ENCODE measurements at places on chromosomes 2 and 18. TPM values are rescaled to one million over a fixed set of nuclear protein-coding genes. Genes with fewer than 3 reads are reported as not detected.

PLCD4 gene
- polyA plus RNA-seq, result 8.2 TPM

DSG1 gene
- polyA plus RNA-seq, result 0.12 TPM

- DNase-seq, result no peak
These were observed 78.7 kb downstream of the ABCA12 start for GRCh38 chr2:215059724-215060123.

DNA sequence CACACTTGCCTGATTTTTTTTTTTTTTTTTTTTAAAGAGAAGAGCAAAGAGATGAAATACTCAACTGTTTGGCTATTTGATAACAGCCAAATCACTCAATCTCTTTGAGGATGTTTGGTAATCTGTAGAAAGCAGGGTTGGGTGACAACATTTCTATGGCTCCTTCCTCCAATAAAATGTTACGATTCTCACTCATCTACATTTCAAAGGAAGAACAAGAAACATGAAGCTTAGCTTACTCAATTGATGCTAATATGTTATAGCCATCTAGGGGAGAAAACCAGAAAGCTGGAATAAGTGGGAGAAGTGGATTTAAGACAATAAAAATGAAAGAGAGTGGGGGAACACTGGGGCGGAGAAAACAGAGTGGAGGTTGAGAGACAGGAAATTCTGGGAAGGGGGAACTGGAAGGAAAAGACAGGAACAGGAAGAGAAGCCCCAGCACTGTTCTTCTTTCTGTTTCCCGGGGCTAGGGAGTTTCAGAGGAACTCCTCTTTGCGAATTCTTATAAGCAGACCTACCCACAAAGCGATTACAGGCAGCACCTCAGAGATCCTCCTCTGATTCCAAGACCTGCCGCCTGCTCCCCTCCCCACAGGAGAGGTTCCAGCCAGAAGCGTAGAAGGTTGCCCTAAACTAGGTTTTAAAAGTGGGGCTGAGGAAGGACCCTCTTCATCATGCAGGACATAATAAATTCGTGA lies 13.3 kb downstream of the ST3GAL5 start:
- no peak for DNase-seq
